ENCODE measurements at places on chromosomes 7 and 10. TPM values are rescaled to one million over a fixed set of nuclear protein-coding genes. Genes with fewer than 3 reads are reported as not detected.

The KIAA1549 gene
- 8.2 TPM for total RNA-seq

The CACUL1 gene
- total RNA-seq = 12.7 TPM

The CCL24 gene
- total RNA-seq = not detected

The MCM10 gene
- 27.1 TPM for total RNA-seq

The ACHE gene
- 2.2 TPM for total RNA-seq

The UNCX gene
- 0.09 TPM for total RNA-seq

The OR2A1 gene
- total RNA-seq = not detected

All from A549 treated with RU486 at 1 μM for 4 hours (cell line).